H9 (cell line): ENCODE measurements at places on chromosomes 2 and 18. TPM values are rescaled to one million over a fixed set of nuclear protein-coding genes. Genes with fewer than 3 reads are reported as not detected.

The CFAP53 gene
- total RNA-seq, result 0.15 and 0.22 TPM in 2 replicates

The RFX8 gene
- total RNA-seq, result 0.22 and 0.57 TPM in 2 replicates

GRCh38 chr2:54176577-54176976 lies 61.2 kb downstream of the ACYP2 start:
- H3K36me3 ChIP-seq, result no peaks in the 10 kb centered on the region
- no peaks in the 10 kb centered on the region for H3K4me1 ChIP-seq
- no peak overlapping the region for H3K27ac ChIP-seq
- no peak overlapping the region for H3K4me3 ChIP-seq
- no peaks in the 10 kb centered on the region for H3K27me3 ChIP-seq

- no peaks in the 10 kb centered on the region for H3K27me3 ChIP-seq
- peaks cover 4% of the 10 kb centered on the region; the same call in 2 of the 3 replicates for H3K36me3 ChIP-seq
- no peak overlapping the region; the same call in 1 of the 2 replicates for H3K4me3 ChIP-seq
- H3K27ac ChIP-seq, result no peak overlapping the region
- peaks cover 10% of the 10 kb centered on the region; the same call in 1 of the 2 replicates for H3K4me1 ChIP-seq
- DNase-seq, result no peak
Measured at GRCh38 chr2:98463988-98464771, 19.5 kb downstream of the INPP4A start.

- H3K36me3 ChIP-seq, result no peaks in the 10 kb centered on the region
- H3K4me3 ChIP-seq, result no peak overlapping the region
- H3K4me1 ChIP-seq, result no peaks in the 10 kb centered on the region
- peak; percentile 61 for DNase-seq
Measured at GRCh38 chr2:181715033-181715630, 34.8 kb upstream of the NEUROD1 start.
